H9 (cell line): ENCODE measurements at places on chromosomes 5 and 9. TPM values are rescaled to one million over a fixed set of nuclear protein-coding genes. Genes with fewer than 3 reads are reported as not detected.

DNA sequence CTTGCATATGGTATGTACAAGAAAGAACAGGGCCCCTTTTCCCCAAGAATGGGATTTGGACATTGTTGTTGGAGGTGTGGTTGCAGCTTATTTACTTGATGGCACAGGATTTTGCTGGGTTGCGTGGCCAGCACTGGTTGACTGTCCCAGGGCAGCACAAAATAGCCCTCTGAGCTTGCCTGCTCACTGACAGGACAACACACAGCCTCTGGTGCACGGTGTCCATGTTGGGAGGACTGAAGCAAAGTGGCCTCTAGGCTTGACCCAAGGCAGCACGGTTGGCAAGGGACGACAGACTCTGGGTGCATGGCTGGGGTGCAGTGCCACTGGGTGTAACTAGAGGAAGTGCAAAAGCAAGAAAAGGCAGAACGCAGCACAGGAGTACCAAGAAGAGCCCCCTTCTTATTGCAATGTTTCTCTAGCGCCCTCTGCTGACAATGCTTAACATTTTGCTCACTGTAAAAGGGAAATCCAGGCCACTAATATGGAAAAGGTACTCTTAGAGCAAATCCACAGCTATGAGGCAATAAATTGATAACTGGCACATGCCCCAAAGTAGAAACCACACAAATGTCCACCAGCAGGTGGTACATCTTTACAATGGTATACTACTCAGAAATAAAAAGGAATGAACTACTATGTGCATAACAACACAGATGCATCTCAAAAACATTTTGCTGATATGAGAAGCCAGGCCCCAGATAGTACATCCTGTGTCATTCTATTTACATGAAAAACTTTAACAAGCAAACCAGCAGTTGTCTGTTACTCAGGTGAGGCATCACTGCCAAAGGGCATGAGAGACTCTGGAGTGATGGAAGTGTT lies 47.4 kb upstream of the BARX1 start:
- DNase-seq = peak; percentile 69

DNA sequence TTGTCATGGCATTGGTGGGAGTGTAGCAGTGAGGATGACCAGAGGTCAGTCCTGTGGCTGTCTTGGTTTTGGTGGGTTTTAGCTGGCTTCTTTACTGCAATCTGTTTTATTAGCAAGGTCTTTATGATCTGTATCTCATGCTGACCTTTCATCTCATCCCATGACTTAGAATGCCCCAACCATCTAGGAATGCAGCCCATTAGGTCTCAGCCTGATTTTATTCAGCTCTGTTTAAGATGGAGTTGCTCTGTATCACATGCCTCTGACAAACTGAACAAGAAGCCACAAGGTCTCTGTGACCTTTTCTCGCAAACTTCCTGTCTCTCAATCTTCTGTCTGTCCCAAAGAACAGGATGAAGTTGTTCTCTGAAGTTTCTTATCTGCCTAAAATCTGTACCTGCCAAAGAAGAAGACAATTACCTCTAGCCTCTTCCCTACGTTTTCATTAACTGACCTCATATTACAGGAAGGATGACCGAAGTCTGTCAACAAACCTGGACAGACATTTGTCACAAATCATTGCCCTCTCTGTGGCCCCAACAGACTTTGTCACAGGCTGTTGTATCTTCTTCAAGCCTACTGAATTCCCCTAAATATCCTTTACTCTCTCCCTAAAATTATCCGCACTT lies 284.2 kb upstream of the SEMA6A start:
- no peak for DNase-seq

Gene HRH2
- total RNA-seq = 3.3 and 3.6 TPM in 2 replicates

- no peak for DNase-seq
Observed at GRCh38 chr5:15983392-15983791, 196.2 kb downstream of the MARCHF11 start.

DNA sequence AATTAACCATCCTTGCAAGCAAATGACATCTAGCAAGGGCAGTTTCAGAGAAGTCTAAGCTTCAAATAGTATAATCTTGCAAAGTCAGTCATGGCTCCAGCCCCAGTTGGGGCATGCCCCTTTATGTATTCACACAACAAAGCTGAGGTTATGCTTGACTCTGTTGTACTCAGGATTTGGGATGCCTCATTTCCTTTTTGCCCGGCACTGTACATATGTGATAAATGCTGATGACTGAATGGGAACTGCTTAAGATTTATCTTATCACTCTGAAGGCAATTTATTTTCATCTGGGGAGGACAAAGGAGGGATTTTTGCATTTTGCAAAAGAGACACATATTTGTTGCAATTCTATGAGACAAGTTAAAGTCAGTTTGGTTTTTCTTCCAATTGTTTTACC lies 219.2 kb downstream of the TRPM3 start:
- DNase-seq = no peak

Gene SHISAL2B
- 5.0 and 5.4 TPM in 2 replicates for total RNA-seq

Gene PCAT7
- 4.0 and 4.2 TPM in 2 replicates for total RNA-seq

Gene GMCL2
- total RNA-seq = not detected in 2 replicates

Gene SH2D3C
- total RNA-seq = 1.3 and 1.7 TPM in 2 replicates

- no peak for DNase-seq
Observed at GRCh38 chr9:110996436-110997220, 41.6 kb downstream of the LPAR1 start.

- no peak for DNase-seq
Observed at GRCh38 chr9:136784249-136784996, 6.7 kb upstream of the TMEM141 start.

GRCh38 chr5:68332556-68332955 lies 117.0 kb downstream of the PIK3R1 start:
- DNase-seq = no peak
